Frontal cortex (tissue), 4 donors: ENCODE measurements at places on chromosomes 5 and 9. TPM values are rescaled to one million over a fixed set of nuclear protein-coding genes. Genes with fewer than 3 reads are reported as not detected.

SV2C gene
- 2.9 TPM for total RNA-seq

DDX4 gene
- 0.82 TPM for total RNA-seq

PCDHGA8 gene
- total RNA-seq: 5.7 TPM

OTP gene
- total RNA-seq: not detected

- DNase-seq: no peak
Measured at GRCh38 chr9:129623331-129623730, 2.4 kb upstream of the C9orf50 start.

GRCh38 chr9:69145144-69145715 lies 28.8 kb upstream of the TJP2 start:
- no peak for DNase-seq

- DNase-seq: no peak
Measured at GRCh38 chr5:96384353-96384752, 48.7 kb downstream of the PCSK1 start.
